ENCODE measurements at places on chromosomes 5 and 9. TPM values are rescaled to one million over a fixed set of nuclear protein-coding genes. Genes with fewer than 3 reads are reported as not detected.

- DNase-seq: no peak
Observed at GRCh38 chr5:35869685-35870277, 13.1 kb downstream of the IL7R start.

PCSK1 gene
- total RNA-seq: not detected

GRCh38 chr9:18058564-18059442 lies 415.1 kb upstream of the ADAMTSL1 start:
- DNase-seq: no peak

SPATA31A7 gene
- total RNA-seq: not detected

NOP16 gene
- 21.6 TPM for total RNA-seq

DNA sequence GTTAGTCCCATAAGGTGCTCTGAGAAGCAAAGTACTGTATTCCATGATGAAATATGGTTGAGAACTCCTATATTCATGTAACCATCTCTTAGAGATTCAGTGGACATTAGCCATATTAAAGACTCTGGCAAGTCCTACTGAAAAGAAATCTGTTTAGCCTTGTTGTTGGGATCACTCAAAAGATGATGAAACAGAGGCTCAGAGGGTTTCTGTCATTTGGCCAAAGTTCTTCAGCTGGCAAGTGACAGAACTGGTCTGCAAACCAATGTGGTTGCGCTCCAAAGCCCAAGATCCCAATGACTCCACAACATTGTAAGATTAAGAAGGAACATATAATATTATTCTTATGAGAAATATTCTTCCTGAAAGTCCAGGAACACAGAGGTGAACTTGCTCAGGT lies 462.9 kb downstream of the ACTL7B start:
- DNase-seq: no peak

DEPDC1B gene
- 0.36 TPM for total RNA-seq
